ENCODE measurements at places on chromosomes 2 and 18.

DNA sequence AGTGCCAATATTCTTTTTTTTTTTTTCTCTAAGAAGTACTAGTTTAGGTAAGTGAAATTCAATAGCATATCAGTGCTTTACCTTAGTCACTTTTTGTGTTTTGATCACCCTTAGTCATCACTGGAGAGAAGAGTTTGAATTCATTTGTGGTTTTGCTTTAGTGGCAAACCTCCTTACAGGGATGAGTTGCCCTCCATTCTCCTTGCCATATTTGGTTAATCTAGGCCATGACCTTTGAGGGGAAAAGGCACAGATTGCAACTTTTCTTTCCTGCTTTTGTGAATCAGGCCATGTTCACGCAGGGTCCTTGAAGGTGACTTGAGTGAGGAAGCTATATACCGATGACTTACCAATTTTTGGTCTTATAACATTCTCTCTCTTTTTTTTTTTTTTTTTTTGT, 34.4 kb downstream of the PLEKHA3 start:
- DNase-seq: no peak

GRCh38 chr2:21715887-21716286, 592.1 kb downstream of the TDRD15 start:
- DNase-seq: no peak

GRCh38 chr18:44968336-44968735, 287.6 kb downstream of the SETBP1 start:
- DNase-seq: no peak

DNA sequence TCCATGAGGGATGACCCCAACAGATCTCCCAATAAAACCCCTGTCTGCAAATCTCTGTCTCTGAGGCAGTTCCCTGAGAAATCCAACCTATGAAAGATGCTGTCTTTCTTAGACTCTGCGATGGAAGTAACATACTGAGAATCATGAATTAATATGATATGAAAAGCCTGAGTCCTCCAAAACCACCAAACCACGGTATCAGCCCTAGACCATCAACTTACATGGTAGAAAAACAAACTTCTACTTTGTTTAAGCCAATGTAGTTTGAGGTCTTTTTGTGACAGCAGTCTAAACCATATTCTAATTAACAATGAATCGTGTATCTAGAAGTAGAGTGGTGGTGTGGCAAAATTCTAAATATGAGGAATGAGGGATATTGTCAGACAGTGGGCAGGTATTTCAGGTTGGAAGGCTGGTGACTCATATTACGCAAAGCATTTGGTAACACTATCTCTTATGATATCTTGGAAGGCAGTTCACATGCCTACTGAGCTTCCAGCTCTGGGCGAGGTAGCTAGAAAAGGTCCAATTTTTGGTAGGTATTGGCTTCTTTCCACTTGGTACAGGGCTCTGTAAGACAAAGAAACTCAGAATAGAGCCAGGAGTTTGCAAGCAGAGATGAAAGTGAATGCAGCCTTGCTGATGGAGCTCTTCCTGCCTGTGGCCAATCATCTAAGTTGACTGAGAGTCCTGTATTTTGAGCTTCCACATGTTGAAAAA, 215.8 kb downstream of the ZFP36L2 start:
- DNase-seq: no peak

- DNase-seq: no peak
These were observed 36.2 kb downstream of the CAPN13 start for GRCh38 chr2:30770816-30771576.

DNA sequence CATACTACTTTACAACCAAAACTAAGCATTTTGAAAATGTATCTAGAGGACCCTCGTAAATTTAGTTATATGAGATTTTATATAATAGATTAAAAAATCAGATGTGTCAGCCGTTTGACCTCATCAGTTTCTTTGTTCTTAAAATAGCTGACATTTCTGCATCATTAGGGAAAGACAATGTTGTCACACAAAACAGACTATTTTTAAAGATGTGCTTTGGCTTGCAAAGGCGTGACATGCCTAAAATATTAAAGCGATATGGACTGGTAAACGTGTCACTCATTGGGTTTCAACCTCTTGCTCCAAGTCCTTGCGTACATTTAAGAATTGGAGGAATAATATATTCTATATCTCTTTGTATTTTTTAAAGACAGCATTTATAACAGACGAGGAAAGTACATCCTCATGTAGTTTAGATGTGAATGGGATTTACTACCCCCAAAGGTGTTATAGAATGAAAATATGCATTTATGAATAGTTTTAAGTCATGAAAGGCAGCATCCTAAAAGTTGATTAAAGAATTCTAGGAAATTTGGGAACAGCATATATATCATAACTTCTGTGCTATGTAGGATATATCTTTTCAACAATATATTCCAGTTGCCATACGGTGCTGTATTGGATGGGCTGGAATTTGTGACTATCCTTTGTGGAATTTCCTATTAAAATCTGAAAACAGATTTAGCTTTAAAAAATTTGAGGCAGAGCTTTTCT, 3.8 kb downstream of the MYL12A start:
- no peak for DNase-seq

DNA sequence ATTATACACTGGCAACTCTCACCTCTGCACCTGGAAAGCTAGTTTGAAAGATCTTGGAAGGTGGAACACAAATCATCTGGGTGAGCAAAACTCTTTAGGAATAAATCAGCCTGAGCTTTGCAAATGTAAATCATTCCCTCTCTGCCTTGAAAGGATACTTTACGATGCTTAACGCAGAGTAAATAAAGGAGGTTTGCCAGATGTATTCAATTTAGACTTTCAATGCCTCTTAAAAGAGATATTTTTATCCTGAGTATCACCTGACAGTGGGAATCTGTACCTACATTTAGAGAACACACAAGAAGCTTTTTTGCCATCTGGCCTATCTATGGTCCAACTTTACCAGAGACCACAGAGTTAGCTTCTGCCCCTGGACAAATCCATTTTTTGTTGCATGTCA, 983.2 kb upstream of the CDH2 start:
- DNase-seq: no peak

DNA sequence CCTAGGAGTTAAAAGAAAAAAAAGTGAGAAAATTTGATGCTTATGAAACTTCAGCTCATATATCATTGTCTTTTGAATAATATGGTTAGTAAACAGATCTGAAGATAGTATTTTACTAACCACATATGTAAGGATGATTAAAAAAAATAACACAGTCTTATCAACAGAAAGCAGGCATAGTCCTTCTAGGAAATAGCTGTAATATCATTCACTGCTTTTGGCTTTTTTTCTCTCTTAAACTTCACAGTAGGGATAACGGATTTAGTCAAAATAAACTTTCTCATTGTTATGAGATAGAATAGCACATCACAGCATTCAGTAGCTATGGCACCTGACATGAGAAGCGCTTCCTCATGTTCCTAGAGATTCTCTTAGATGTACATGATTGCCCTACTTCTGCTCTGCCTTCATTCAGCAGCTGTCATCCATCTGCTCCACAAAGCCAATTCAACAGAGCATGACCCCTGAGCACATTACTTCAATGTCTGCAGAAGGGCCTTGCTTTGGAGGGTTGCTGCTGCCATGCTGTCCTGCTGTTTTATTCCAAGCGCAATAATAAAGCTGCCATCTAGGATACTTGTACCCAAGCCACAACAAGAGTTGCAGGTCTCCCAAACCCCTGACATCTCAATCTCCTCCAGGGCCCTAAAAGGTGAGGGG, 67.0 kb downstream of the TTC21B start:
- DNase-seq: no peak

DNA sequence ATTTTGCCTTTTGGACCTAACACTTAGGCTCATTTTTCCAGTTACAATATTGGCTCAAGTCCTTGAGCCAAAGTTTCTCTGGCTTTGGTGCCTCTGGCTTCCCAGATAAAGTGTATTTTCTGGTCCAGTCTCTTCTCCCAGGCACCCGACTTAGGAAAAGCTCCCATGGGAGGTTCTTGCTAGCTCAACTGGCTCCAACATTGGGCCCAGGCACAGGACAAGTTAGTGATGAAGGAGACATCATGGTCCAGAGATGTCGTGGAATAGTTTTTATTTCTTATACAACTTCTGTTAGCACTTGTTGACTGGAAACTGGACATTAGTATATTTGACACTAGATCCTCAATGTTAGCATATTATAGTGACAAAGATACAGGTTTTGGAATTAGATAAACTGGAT, 8.2 kb upstream of the ZEB2 start:
- DNase-seq: no peak

DNA sequence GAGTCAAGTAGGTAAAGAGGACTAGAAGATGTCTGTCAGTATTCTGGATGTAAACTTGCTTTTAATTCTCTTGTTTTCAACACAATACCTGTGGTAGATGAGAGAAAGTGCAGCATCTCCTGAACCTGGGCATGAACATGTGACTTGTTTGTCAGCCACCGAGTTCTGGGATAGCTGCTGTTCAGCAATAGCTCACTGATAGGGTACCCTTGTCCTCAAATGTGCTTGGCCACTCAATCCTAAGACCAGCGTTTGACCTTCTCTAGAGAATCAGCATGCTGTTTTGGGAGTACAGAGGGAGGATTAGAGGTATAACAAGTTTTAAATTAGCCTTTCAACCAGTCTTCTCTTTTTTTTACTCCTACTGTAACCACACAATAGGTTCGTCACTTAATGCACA, 23.2 kb downstream of the RPIA start:
- no peak for DNase-seq

GRCh38 chr2:128362889-128363228, 44.2 kb upstream of the HS6ST1 start:
- DNase-seq: no peak

- DNase-seq: no peak
These were observed 549.9 kb downstream of the XIRP2 start for GRCh38 chr2:167438206-167438605.

DNA sequence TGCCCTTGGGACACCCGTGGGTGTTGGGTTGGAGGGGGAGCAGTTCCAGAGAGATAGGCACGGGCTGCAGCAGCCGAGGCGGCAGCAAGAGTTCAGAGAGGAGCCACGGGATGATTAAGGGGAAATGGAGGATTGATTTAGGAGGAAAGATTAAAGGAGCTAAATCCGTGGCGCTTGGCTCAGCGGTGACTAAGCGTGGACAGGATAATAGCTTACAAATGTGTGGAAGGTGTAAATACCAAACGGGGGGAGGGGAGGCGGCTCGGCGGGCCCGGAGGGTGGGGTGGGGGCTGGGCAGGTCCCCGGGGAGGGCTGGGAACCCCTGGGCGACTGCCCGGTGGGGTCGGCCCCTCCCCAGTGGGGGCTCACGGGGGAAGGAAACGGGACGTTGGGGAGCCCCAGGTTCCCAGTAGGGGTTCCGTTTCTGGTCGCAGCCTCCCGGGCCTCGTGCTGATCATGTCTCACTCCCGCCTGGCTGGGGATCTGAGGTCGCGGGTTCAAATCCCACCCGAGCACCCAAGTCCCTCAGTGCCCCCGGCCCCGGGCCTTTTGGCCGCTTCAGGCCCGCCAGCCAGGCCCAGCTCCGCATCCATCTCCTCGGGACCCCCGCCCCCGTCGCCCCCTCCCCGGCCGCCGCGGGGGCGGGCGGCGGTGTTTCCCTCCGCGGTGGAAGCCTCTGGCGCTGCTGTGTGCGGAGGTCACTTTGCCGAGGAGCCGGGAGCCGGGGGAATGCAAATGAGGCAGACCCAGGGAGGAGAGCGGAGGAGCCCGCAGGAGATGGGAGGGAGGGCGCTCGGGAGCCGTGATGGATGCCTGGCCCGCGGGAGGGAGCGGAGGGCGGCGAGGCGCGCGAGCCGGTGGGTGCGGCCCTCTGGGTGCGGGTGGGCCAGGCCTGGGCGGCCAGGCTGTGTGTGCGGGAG, 8.1 kb downstream of the ASIC4 start:
- DNase-seq: no peak

GRCh38 chr2:151182899-151183809, 78.5 kb downstream of the RBM43 start:
- DNase-seq: no peak

DNA sequence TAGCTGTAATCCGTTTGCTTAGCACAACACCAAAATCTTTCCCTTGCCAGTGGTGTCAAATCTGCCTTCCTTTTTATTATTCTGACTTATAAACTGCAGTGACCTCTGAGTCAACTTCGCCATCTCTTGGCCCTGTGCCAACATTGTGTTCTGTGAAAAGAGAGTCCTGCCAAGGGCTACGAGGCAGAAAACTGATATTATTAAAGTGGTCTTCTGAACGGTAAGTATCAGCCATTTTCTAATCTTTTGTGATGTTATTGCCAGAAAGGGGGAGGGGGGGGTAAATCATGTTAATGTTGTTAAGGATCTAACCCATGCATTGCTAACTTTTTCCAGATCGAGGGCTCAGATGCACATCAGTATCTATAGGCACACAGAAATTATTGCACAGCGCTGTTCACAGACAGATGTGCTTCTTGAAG, 121.5 kb upstream of the LTBP1 start:
- DNase-seq: no peak

DNA sequence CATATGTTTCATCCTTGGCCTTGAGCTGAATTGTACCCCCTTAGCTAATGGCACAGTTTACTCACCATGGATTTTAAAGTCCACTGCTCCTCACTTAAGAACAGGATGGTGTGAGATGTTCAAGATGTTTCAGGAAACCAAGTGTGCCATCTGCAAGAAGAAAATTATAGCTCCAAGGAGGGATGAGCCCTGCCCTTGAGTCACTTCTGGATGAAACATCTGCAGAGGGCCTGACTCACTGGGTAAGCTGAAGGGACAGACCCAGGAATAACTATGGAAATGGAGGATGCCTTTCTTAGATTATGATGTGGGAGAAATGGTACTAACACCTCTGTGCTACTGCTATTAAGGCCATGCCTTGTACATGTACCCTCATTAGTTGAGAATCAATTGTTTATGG, 6.4 kb downstream of the MARS2 start:
- no peak for DNase-seq

GRCh38 chr2:192749611-192750200, 555.0 kb upstream of the TMEFF2 start:
- DNase-seq: no peak

DNA sequence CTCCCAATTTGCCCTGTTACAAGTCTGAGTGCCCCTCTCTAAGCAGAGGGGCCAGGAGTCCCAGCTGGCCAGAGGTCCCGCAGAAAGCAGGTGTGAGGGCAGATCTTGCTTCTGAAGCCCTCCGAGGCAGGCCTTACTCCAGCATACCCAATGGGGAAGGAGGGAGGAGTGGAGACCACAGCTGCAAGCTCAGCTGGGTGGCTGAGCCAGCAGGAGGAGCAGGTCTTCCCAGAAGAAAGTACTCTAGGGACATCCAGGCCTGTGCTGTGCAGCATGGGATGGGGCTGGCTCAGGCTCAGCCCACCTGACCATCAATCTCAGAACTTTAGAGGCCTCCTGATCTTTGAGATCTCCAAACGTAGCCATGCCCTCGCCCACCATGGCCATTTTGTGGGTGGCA, 31.3 kb downstream of the PLB1 start:
- no peak for DNase-seq

DNA sequence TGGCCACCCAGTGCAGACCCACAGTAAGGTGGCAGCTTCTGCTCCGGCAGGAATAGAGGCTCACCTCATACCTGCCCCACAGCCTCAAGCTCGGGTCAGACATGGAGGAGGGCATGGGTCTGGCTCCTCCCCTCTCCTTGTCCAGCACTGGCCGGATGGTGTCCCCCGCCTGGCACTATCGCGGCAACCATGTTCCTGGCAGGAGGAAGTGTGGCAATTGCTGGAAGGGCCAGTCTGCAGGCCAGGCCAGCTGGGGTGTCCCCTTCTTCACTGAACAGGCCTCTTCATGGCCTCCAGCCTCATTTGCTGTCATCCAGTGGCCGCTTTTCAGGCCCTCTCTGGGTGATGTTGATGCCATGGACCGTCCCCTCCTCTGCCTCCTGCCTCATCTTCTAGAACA, 41.4 kb upstream of the SMAD7 start:
- no peak for DNase-seq

- no peak for DNase-seq
These were observed 77.6 kb upstream of the OTOF start for GRCh38 chr2:26555246-26556133.

- DNase-seq: no peak
These were observed 87.0 kb downstream of the CERS6 start for GRCh38 chr2:168543037-168543436.
